Hypothalamus (tissue), 51 donors: ENCODE measurements at places on chromosomes 7 and 10.

DNA sequence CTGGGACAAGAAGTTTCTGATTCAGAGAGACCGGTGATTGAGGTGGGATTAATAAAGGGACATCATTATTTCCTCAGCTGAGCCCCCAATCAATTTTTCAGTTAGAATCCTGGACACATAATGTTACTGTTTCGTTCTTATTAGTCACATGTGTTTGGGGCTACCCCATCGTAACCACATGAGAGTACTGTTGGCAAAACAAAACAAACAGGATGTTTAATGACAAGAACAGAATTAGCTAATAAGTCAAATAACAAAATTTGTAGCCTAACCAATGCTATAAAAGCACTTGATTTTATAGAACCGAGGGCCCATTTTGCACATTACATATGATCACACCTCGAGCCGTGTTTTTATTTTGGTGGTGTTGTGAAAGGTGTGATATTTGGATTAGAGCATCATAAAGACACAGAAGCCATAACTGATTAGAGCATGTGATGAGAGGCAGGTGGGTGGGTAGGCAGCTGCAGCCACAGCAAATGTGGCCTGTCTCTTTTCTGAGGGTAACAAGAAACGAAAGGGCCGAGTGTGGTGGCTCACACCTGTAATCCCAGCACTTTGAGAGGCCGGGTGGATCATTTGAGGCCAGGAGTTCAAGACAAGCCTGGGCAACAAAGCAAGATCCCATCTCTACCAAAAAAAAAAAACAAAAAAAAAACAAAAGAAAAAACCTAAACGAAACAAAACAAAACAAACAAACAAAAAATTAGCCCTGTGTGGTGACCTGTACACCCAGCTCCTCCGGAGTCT lies 1.8 kb upstream of the VWC2 start:
- DNase-seq, result no peak

GRCh38 chr10:62733654-62734293 lies 70.7 kb upstream of the ADO start:
- DNase-seq, result no peak

- DNase-seq, result no peak
Measured at GRCh38 chr10:132449811-132450181, 52.8 kb downstream of the PWWP2B start.

DNA sequence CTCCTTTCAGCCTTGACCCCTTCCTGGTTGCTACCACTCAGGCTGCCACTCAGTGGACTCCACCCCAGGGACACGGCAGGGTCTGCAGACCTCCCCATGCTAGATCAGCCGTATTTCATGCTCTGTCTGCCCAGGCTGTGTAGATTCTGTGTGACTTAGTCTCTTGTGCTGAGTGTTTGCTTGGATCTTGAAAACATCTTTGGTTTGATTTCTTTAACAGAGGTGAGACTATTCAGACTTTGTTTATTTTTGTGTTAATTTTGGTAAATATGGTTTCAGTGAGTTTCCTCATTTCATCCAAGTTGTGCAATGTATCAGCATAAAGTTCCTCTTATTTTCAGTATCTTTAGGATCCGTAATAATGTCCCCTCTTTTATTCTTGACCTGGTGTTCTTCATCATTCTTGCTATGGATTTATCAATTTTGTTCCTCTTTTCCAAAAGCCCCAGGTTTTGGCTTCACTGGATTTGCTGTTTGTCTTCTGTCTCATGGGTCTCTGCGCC lies 21.2 kb upstream of the PWWP2B start:
- no peak for DNase-seq

DNA sequence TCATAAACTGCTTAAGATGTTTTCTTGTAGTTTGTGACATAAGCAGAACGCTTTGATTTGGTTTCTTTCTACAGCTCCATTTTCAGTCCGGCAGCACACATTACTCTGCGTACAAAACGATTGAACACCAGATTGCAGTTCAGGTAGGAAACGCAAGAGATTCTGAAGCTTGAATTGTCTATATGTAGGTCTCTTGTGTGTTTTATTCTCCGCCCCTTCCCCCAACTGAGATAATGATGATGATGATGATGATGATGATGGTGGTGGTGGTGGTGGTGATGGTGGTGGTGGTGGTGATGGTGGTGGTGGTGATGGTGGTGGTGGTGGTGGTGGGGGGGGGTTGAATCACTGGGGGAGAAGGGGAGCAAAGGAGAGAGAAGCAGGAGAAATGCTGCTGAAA lies 14.4 kb downstream of the TCF7L2 start:
- no peak for DNase-seq

DNA sequence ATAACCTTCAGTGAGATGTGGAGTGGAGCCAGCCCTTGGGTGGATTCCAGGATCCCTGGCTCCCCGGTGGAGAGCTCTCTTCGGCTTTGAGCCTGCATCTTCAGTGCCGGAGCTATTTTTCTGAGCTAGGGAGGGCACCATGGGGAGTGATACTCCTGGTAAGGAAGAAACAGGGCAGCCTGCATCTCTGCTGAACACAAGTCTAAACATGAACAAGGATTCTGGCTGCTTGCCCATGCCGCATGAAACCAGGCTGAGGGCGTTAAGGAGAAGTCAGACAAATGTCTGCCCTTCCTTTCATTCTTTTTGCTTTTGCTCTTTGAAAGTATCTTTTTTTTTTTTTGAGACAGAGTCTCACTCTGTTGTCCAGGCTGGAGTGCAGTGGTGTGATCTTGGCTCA lies 60.4 kb downstream of the EVX1 start:
- DNase-seq, result no peak

- DNase-seq, result no peak
Measured at GRCh38 chr10:104032144-104032775, 53.4 kb downstream of the COL17A1 start.

- no peak for DNase-seq
Measured at GRCh38 chr7:114086914-114087652, 168.3 kb upstream of the PPP1R3A start.

- DNase-seq, result no peak
Measured at GRCh38 chr7:44111761-44112160, 7.6 kb downstream of the AEBP1 start.

DNA sequence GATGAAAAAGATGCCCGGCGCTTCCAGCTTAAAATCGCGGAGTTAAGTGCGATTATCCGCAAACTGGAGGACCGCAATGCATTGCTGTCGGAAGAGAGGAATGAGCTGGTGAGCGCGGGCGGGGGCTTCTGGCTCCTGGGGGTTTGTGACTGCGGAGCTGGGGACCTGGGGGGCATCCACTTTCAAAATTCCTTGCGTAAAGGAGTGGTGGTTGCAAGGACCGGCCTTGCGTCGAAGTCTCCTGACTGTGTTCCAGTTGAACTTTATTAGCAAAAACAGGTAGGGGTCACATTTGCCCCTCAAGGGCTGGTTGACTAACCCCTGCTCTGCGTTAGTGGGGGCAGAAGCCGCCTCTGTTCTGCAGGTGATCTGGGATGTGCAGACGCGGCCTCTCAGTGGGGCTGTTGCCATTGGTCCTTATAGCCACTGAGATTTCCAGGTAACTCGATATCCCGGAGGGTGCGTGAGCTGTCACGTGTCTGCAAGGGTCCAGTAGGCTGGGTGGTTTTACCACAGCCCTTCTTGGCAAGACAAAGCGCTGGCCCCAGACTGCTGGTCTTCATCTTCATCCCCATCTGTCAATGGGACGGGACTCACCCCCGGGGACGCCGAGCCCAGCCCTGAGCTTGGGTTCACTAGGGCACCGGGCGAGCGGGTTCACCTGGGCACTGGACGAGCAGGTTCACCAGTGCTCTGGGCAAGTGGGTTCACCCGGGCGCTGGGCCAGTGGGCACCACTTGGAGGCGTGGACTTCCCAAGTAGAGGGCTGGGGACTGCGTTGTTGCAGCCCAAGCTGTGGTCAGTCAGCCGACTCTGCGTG lies 51.5 kb upstream of the DPYSL4 start:
- DNase-seq, result no peak

DNA sequence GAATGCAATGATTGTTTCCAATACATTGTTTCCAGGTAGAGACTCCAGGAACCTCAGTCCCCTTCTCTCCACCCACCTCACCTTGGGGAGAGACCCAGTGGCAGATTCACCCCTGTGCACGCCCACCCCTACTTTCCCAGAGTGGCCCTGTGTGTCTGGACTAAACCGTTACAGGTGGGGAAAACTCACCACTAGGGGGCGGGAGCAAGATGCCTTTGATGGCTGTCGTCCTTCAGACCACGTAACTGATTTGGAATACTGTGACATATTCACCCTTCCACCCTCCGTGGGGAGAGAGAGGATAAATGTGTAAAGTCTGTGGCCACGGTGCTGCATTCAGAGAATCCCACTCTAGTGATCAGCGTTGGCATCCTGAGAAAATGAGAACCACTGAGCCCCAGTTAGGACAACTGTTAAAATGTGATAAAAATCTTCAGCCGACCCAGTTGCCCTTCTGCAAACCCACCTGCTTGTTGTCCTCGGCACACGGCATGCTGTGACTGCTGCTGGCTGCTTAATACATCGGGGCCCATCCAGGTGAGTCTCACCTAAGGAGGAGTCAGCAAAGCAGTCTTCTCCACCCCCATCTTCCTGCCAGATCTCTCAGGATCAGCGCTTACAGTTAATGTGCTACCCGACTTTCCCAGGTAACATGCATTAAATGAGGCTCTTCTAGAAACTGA lies 41.5 kb upstream of the NMT2 start:
- DNase-seq, result peak; percentile 84

DNA sequence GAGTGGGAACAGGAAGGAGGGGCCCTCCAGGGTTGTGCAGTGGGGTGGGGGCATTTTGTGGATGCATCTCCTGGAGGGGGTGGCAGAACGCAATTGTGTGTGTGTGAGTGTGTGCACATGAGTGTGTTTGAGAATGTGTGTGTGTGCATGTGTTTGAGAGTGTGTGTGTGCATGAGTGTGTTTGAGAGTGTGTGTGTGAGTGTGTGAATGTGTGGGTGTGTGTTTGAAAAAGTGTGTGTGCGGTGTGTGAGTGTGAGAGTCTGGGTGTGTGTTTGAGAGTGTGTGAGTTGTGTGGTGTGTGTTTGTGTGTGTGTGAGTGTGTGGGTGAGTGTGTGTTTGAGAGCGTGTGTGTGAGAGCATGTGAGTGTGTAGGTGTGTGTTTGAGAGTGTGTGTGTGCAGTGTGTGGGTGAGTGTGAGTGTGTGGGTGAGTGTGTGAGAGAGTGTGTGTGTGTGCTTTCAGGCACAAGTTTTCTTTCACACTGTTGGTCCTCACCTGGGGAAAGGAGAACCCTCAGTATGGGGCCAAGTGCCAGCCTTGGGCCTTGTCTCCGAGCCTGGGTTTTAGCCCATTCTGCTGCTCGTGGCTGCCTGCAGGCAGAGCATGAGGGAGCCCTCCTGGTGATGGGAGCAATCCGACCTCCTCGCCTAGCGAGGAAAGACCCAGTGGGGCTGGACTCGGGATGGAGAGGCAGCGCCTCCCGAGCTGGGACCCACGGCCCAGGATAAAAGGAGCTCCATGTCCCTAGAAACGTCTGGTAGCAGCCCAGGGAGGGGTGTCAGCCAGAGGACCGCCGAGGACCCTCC lies 35.6 kb downstream of the CDH23 start:
- DNase-seq, result no peak

DNA sequence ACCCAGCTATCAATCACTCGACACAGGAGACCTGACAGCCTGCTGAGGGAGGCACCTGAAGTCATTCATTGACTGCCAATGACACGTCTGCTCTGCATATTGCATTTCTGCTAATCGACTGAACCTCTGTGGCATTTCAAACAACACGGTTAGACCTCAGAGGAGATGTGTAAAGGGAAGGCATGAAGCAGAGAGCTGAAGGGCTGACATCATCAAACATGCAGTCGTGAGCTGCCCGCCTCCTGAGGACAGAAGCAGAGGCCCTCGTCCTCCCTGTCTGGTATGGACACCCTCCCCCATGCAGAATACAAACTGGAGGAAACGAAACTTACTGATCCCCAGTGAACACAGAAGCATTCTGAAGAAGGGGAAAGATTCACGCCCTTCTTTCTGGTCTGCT lies 462.6 kb upstream of the MGMT start:
- no peak for DNase-seq

GRCh38 chr10:128530301-128530700 lies 404.1 kb upstream of the MKI67 start:
- DNase-seq, result no peak

DNA sequence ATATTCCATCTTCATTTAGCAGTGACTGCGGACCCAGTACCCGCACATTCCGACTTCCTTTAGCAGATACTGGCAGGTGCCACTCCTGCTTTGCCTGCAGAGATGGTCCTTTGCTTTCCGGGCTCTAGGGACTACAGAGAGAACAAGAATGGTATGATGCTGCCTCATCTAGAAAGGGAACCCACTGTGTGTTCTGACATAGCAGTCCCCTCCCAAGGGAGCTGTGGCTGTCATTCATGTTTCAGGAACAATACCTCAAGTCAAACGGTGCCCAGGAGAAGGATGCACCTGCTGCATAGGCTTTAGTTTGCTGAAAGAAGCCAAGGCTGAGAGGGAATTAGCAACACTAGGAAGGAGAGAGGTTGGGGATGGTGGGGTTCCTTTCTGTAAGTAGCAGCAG lies 15.9 kb upstream of the TMEM72 start:
- DNase-seq, result no peak

- DNase-seq, result no peak
Measured at GRCh38 chr10:77188000-77188395, 449.6 kb downstream of the KCNMA1 start.

- no peak for DNase-seq
Measured at GRCh38 chr7:45709168-45710042, 135.2 kb downstream of the ADCY1 start.

GRCh38 chr7:155280446-155281397 lies 17.0 kb upstream of the INSIG1 start:
- DNase-seq, result no peak

GRCh38 chr7:149624006-149624405 lies 126.4 kb upstream of the ZNF746 start:
- no peak for DNase-seq

DNA sequence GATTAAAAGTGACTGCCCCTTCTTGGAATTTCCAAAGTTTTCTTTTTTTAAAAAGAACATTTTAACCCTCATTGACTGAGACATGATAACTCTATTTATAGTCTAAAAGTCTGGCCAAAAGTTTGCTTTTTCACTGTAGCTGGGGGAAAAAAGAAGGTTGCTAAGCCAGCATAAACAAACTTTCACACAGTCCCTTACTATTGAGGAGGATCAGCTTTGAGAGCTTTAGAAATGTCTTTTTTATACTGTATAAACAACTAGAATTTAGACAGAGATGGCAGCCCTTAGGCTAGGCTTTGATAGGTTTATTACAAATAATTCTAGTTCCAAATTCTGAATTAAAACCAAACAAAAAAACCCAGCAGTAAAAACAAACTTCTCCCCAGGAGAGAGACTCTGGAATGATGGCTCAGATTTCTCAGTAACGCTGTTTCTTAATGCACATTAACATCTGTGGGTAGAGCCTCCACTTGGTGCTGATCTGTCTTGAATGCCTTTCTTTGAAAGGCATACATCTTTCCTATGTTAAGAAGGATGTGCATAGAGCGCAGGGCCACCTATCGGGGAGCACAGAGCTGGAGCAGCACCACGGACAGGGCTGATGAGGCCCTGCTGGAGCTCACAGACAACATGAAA lies 100.9 kb upstream of the PDLIM1 start:
- no peak for DNase-seq

DNA sequence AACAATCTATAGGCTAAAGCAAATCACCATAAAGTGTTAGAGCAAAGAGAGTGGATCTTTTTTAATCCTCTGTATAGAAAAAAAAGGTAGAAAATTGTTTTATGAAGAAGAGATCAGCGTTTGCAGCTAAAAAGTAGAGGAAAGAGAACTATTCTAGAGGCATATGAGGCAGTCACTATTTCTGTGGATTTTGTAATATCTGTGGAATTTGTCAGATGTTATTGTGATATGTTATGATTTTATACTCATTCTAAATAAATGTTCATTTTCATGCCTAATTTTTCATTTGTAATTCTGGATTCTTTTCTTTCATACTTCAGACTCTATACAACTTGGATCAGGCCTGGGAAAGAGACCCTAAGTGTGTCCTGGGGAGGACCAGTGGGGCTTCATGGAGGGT lies 295.0 kb upstream of the LYZL1 start:
- no peak for DNase-seq
